AG20443 (cell line): ENCODE measurements at places on chromosomes 5 and 9.

DNA sequence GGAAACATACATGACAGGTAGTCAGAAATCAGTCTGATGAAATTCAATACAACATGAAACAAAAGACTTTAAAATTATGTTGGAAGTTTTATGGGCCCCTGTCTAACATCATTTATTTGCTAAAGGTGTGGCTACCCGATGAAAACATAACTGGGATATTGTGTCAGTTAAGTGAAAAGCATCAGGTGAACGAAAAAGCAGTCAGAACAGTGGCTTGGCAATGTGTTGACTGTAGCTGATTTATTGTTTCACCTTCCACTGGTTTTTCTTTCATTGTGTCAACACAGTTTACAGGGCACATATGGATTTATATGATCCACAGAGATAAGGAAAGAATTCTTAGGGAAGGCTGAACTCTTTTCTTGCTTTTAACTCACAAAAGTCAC lies 429.6 kb upstream of the ZNF608 start:
- DNase-seq = no peak

DNA sequence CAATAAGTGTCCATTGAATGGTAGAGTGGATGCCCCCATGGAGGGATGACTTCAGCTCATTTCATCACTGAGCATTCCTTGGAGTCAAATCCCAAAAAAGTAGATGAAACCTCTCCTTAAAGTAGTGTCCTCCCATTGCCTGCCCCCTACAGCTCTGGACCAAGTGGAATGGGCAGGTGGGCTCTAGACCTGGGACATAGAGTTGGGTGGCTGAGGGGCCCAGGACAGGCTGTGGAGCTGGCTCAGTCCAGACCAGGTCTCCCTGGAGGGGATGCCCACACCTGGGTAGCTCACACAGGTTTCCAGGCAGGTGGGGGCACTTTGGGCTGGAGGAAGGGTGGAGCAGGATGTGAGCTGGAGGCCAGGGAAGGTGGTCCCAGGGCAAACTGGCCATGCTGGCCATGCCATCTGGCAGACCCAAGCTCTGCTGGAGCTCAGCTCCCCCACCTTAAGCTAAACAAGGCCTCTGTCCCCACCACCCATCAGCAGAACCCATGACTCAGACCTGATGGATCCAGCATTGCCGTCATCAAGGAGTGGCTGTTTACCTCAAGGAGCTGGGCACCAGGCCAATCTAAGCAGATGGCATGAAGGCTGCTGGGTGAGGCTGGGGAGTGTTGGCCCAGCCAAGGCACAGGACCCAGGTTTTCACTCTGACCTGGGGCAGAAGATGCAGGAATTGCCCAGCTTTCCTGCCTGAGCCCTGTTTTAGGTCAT lies 6.2 kb upstream of the SPINK4 start:
- peak; percentile 82 for DNase-seq

GRCh38 chr5:37812365-37812764 lies 27.5 kb downstream of the GDNF start:
- no peak for DNase-seq

- no peak for DNase-seq
Observed at GRCh38 chr5:76365561-76365960, 37.5 kb upstream of the IQGAP2 start.

GRCh38 chr5:113166852-113167366 lies 190.3 kb downstream of the DCP2 start:
- peak; percentile 74 for DNase-seq

- peak; percentile 11 for DNase-seq
Observed at GRCh38 chr5:122674385-122674784, 100.5 kb upstream of the SNX2 start.

DNA sequence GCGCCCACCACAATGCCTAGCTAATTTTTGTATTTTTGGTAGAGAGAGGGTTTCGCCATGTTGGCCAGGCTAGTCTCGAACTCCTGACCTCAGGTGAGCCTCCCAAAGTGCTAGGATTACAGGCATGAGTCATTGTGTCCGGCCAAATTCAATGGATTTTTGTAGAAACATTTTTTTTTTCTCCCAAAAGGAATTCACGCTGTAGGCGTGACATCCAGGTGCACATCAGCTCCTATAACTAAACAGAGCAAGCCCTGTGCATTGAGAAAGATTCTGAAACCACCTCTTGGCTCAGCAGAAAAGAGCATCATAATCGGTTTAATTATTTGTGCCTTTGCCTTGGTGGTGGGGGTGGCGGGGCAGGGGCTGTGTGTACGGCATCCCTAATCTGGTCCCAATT lies 32.9 kb upstream of the DAB2IP start:
- no peak for DNase-seq

DNA sequence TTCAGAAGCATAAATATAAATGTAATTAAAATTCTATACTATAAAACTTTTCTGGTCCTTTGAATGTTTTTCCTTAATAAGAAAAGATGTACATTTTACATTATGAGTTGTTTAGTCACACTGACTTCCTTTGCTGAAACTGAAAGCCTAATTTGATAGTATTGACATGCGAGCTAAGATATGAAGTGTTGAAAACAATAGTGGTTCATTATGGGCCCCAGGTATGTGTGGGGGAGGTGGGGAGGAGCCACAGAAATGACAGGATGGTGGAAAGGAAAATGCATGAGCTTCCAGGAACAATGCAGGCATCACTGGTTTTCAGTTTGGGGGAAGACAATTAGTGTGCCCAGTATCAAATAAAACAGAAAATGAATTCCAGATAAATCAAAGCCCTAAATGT lies 35.4 kb upstream of the RLN1 start:
- no peak for DNase-seq

DNA sequence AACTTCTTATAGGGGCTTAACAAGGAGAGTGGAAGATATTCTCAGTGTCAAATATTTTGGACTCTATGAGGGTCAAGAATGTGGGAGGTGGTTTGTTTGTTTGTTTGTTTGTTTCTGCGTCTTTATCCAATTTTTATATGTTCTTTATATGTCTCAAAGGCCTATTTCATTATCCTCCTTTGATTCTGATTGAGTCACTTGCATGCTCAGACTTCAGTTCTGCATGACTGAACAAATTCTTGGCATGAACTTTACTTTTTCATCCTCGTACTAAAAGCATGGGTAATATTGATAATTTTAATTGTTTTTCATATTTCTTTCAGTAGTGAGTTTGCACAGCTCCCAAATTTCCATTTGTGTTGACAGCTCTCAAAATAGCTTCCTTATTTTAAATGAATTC lies 19.2 kb upstream of the ERBIN start:
- DNase-seq = peak; percentile 31

GRCh38 chr9:136053757-136054142 lies 41.3 kb downstream of the NACC2 start:
- no peak for DNase-seq

- no peak for DNase-seq
Observed at GRCh38 chr9:89514956-89515355, 17.0 kb upstream of the SEMA4D start.

- peak; percentile 5 for DNase-seq
Observed at GRCh38 chr9:133090187-133090586, 28.4 kb downstream of the CEL start.

- no peak for DNase-seq
Observed at GRCh38 chr9:131227112-131227958, 49.0 kb downstream of the FAM78A start.

GRCh38 chr5:65108786-65109743 lies 340.3 kb downstream of the CWC27 start:
- no peak for DNase-seq

- DNase-seq = no peak
Observed at GRCh38 chr5:1783216-1783554, 16.5 kb downstream of the MRPL36 start.

- DNase-seq = no peak
Observed at GRCh38 chr5:2914022-2914661, 162.7 kb upstream of the IRX2 start.

DNA sequence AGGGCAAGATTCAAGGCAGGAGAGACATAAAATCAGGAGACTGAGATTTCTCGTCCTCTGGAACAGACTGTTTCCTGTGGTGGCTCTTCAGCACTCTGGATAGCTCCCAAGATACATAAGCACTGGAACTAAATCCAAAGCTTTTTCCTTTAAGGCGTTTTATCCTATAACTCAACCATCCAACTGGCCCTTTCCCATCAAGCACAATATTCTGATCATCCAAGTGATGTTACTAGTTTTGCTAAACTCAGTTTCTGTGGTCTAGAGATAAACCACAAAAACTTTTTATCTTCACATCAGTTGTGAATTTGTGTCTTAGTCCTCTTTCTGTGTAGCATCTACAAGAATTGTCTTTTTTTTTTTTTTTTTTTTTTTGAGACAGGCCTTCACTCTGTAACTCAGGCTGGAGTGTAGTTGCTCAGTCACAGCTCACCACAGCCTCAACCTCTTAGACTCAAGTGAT lies 299.4 kb downstream of the COX7C start:
- peak; percentile 24 for DNase-seq

GRCh38 chr5:39846144-39846543 lies 421.4 kb upstream of the DAB2 start:
- no peak for DNase-seq

- no peak for DNase-seq
Observed at GRCh38 chr9:119052339-119053030, 316.8 kb downstream of the BRINP1 start.

DNA sequence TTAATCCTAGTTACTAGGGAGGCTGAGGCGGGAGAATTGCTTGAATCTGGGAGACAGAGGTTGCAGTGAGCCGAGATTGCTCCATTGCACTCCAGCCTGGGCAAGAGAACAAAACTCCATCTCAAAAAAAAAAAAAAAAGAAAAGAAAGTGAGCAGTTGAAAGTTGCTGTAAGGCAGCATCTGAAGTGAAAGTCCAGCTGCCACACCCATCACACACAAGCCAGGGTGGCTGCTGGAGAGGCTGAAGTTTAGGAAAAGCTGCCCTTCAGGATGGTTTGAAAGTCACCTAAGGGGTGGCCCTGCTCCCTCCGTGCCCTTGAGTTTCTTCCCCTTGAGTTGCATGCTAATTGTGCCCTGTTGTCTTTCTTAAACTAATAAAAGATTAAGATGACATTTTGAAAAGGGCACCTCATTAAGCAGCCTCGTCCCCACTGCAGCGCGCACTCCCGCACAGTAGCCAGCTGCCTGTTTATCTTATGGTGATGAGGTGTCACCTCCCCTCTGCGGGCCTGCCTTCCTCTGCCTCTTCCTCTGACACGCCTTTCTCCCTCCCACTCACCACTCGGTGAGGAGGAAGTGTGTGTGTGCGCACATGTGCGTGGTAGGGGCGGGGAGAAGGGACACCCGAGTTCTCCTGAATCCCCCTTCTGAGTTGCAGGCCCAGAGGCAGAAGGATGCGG lies 104.2 kb upstream of the PANK3 start:
- DNase-seq = no peak

GRCh38 chr9:125822902-125823301 lies 75.7 kb downstream of the PBX3 start:
- no peak for DNase-seq

DNA sequence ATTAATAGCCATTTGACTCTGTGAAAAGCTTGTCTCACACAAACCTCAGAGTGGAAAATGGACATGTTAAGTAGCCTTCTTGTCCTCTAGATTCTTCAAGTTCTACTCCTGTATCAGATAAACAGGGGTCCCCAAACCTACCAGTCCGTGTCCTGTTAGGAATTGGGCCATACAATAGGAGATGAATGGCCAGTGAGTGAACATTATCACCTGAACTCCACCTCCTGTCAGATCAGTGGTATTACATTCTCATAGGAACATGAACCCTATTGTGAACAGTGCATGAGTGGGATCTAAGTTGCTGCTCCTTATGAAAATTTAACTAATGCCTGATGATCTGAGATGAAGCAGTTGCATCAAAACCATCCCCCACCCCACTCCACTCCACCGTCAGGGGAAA lies 136.3 kb downstream of the TMEM232 start:
- no peak for DNase-seq

GRCh38 chr5:142119051-142119625 lies 10.6 kb downstream of the NDFIP1 start:
- DNase-seq = no peak

GRCh38 chr5:36728697-36729543 lies 122.5 kb downstream of the SLC1A3 start:
- peak; percentile 70 for DNase-seq

DNA sequence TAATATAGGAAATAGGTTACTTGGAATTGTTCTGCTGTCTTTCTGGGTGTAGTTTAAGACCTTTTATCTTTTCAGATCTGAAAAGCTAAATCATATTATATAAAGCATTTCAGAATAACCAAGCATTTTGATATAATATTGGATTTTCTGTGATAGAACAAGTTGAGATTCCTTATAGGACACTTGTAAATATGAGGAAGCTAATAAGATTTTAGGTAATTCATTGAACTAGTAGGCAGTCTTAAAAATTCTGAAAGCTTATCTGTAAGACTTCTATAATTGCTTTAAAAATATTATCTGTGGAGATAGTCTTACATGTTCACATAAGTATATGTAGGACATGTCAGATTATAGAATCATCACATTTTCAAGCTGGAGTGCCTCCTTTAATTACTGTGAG lies 102.8 kb downstream of the SMIM15 start:
- DNase-seq = no peak

DNA sequence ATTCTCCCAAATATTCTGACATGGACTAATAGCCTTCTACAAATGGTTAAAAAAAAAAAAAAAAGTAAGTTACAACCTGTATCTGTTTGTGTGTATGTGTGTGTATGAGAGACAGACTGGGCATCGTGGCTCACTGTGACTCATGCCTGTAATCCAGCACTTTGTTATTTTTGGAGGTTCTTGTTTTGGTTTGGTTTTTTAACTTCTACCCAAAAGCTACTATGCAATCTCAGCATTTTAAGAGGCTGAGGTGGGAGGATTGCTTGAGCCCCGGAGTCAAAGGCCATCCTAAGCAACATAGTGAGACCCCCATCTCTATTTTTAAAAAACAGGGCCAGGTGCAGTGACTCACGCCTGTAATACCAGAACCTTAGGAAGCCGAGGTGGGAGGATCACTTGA lies 17.6 kb upstream of the HAVCR1 start:
- DNase-seq = peak; percentile 50

GRCh38 chr5:114339108-114339507 lies 22.8 kb upstream of the KCNN2 start:
- DNase-seq = no peak

DNA sequence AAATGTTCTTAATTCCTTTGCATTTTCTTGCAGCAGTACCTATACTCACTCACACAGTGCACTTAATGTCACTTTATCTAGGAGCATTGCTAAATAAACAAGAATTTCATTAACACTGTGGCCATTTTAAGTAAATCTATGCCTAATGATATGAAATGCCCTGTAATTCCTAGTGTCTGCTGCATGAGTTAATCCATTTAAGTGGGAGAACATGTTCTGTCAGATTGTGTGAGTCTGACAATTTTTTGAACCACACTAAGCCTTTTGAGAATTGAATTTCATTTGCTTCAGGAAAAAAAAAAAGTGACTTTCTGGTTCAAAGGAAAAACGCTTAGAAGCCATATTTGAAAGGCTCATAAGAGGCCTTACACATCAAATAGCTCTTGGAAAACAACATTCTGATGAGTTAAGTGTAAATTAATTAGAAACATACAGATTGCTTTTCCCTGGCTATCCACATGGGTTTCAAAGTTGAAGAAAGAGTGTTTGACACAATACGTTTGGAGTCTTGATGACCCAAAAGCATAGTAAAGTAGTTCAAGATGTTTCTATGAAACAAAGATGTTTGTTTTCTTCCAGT lies 446.7 kb upstream of the GRAMD2B start:
- no peak for DNase-seq
